Activated CD4-positive, alpha-beta T cell treated with anti-CD3 and anti-CD28 coated beads, Interleukin-2, amount 50 U/mL, for 24 hours (primary cell): ENCODE measurements at places on chromosomes 13 and 19.
A peak's percentile ranks its signal among the peaks of the same experiment; 100 is the strongest.

DNA sequence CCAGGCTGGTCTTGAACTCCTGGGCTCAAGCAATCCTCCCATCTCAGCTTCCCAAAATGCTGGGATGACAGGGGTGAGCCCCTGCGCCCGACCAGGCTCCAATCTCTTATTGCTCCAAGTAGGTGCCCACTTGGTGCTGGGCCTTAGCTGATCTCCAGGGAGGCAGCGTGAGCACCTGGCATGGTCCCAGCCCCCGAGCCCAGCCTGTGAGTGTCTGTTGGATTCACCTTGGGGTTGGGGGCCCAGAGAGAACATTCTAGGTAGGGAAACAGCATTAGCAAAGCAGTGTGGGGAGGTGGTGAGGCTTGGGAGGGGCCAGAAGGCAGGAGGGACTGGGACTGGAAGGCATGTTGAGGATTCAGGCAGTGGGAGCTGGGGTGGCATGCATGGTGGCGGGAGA is 45.5 kb downstream of the DNM2 start:
- no peak for DNase-seq

DNA sequence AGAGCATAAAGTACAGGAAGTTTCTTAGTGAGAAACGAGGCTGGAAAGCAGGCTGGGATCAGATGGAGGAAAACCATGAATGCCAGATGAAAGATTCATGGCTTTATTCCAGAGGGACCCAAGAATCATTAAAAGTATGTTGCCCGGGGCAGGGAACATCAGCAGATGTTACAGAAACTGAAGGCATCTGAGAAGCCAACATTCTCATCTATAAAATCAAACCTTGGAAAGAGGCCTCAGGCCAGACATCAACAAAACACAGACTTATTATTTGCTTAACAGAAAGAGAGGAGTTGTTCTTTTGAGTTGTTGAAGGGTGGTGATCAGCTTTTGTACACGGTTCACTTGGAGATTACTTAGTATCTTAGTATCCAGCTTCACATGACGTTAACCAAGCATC is 543.6 kb downstream of the RFC3 start:
- DNase-seq, result no peak

GRCh38 chr13:75724752-75725517 is 88.8 kb downstream of the LMO7 start:
- no peak for DNase-seq

- DNase-seq, result no peak
Measured at GRCh38 chr19:33117501-33117900, 14.4 kb upstream of the WDR88 start.

DNA sequence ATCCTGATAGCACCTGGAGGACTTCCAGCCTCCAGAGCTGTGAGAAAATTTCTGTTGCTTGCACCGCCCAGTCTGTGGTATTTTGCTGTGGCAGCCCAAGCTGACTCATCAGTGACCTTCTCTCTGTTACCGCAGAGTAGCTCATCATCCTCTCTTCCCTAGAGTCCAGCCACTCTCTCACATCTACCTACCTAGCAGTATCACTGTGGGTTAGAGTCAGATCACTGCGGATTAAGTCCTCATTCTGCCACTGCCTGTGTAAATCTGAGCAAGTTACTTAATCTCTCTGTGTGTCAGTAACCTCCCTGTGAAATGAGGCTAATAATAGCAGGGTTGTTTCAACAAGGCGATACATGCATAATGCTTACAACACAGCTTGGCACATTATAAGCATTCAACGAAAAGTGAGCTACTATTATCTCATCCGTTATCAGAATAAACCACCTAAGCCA is 40.3 kb upstream of the USPL1 start:
- peak; percentile 4 for DNase-seq
